Activated naive CD4-positive, alpha-beta T cell treated with anti-CD3 and anti-CD28 coated beads for 36 hours (primary cell): ENCODE measurements at places on chromosomes 12 and 14. TPM values are rescaled to one million over a fixed set of nuclear protein-coding genes. Genes with fewer than 3 reads are reported as not detected.

- DNase-seq: no peak
- no peak overlapping the region for H3K27ac ChIP-seq
- H3K4me1 ChIP-seq: no peaks in the 10 kb centered on the region
- no peaks in the 10 kb centered on the region for H3K27me3 ChIP-seq
- H3K4me3 ChIP-seq: no peak overlapping the region
These were observed 819.2 kb downstream of the FSCB start for GRCh38 chr14:43687921-43688320.

Gene M6PR
- 140 TPM for total RNA-seq

Gene CBLN3
- total RNA-seq: 7.7 TPM

Gene POTEM
- not detected for total RNA-seq

Gene SOAT2
- 0.81 TPM for total RNA-seq
